NCI-H1694 (cell line): ENCODE measurements at places on chromosomes 2 and 18.

- no peak for DNase-seq
Measured at GRCh38 chr2:42266236-42266635, 94.8 kb downstream of the COX7A2L start.

- no peak for DNase-seq
Measured at GRCh38 chr2:176852667-176853066, 359.9 kb upstream of the HNRNPA3 start.

GRCh38 chr2:70901227-70902066, 34.3 kb upstream of the ATP6V1B1 start:
- DNase-seq: no peak

- peak; percentile 77 for DNase-seq
Measured at GRCh38 chr18:22169011-22169888, at the start of gene GATA6. Gene GATA6 (plus strand): TSS chr18:22169589. CDS start chr18:22171145, 1,556 bp downstream.

DNA sequence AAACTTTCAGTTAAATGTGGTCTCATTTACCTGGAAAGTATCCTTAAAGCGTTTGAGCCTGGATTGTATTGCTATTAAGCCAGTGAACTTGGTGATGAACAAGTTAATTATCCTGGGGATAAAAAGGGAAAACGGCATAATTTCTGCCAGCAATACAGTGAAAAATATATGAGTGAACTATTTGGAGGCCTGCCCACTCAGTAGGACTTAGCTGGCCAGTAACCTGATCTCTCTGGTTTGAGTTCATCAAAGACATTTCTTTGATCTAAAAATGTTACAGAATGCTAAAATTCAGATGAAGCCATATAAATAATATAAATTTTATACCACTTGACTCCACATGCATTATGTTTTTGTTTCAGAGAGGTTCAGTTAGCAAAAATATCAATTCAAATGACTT, 241.1 kb upstream of the VWC2L start:
- DNase-seq: no peak

- no peak for DNase-seq
Measured at GRCh38 chr2:2739231-2739795, 408.2 kb upstream of the MYT1L start.

DNA sequence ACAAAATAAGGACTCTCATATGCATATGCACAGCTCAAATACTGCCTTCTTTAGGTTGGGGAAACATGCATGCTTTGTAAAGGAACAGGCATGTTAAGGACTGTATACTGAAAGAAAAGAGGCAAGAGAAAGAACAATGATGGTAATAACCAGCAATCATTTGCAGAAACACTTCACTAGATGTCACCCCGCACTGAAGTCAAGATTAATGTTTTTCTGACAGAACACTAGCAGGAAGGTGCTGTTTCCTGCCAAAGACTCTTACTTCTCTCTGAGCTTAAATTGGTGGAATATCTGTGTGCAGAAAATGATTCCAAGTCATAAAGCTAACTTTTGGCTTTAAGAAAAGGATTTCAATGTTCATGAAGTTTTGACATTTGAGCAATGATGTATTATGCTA, 19.3 kb upstream of the CSRNP3 start:
- no peak for DNase-seq

- DNase-seq: no peak
Measured at GRCh38 chr2:48750128-48750739, 5.3 kb downstream of the LHCGR start.

DNA sequence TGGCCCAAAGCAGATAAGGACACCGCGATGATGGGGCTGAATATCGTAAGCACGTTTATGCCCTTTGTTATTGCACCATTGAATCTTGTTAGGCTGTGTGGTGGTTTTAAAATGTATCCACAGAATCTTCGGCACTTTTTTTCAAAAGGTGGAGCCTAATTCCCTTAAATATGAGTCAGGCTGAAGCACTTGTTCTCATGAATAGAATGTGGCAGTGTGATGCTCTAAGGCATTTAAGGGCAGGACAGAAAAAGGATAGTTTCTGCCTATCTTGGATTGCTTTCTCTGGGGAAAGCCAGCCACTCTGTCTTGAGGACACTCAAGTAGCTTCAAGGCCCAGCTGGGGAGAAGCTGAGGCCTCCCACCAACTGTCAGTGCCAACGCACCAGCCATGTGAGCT, 39.6 kb downstream of the ABCA12 start:
- DNase-seq: no peak

- DNase-seq: no peak
Measured at GRCh38 chr18:69401226-69401971, 711 bp downstream of the DOK6 start.

DNA sequence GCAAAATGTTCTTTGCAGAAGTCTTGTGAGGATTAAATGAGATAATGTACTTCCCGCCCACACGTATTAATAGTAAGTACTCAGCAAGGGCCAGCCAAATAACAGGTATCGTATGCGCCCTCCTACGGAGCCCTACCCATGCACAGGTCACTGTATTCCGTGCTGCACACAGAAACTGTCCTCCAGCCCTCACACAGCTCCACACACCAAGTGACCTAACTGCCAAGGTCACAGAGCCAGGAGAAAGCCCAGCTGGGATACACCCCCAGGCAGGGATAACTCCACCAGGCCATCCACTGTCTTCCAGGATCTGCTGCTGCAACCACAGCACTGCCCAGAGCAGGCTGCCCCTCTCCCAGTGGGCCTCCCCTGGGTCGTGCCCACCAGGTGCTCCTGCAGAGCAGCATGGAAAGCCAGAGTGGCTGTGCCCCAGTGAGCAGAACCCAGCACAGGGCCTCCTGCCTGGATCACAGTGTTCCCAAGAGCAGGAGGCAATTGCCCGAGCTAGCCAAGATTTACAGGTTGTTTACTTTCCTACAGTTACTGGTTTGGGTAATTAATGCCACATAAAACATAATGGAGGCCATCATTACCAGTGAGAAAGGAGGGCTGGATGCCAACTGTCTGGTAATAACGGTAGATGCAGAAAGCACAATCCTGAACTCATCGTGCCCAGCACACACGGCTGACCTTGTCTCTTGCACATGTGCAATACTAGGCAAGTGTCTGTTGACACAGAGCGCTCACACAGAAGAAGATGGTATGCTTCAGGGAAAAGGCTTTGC, 24.4 kb downstream of the TFCP2L1 start:
- DNase-seq: peak; percentile 78

GRCh38 chr2:25190536-25190935, 22.2 kb upstream of the POMC start:
- no peak for DNase-seq

DNA sequence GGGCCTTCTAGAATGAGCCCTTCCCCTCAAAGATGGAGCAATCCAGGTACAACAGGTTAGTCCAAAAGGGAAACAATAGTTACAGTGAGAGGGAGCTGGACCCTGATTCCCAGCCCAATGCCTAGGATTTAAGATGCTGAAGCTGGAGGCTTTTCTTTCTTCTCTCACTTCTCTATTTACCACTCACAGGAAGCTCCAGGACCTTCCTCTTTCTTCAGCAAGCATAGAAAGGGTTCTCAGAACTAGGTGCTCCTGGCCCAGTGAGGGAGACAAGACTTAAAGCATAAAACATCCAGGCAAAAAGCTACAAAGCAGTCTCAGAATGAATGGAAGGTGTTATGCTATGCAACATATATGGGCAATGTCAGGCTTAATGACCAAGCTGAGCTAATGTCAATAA, 279.0 kb downstream of the SRBD1 start:
- no peak for DNase-seq

DNA sequence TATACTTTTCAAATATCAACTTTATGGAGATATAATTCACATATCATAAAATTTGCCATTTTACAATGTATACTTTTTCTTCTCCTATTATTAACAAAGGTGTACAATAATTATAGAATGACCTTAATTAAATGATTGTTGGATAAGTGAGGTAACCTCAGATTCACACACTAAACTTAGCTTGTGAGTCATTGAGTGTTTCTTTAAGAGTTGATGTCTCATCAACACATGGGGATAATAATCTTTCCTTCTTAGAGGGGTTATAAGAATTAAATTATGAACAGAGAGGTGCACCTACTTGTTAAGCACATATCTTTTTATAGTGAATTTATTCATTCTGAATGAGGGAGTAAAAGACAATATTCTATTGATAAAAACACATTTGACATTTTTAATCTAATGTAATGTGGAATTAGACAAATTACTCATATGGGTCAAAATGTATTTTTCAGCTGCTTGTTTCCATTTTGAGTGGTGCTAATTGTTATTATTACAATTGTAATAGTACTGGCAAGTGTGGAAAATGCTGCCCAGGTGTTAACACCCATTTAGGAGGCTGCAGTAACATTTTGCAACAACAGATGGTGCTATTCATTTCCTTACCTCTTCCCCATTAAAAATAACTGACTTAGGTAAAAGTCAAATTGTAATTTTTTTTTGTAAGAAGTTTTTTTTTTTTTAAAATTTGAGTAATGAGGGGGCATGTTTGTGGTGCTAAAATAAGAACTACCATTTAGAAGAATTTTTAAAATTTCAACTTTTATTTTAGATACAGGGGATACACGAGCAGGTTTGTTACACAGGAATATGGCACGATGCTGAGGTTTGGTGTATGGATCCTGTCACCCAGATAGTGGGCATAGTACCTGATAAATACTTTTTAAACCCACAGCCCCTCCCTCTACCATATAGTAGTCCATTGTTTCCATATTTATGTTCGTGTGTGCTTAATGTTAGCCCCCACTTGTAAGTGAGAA, 32.1 kb upstream of the DYNAP start:
- peak; percentile 12 for DNase-seq

- no peak for DNase-seq
Measured at GRCh38 chr2:14125624-14126293, 506.8 kb upstream of the LRATD1 start.
